ENCODE measurements at places on chromosomes 16 and 17.

- no peak for DNase-seq
Measured at GRCh38 chr16:47829850-47830600, 325.8 kb downstream of the ABCC12 start.

DNA sequence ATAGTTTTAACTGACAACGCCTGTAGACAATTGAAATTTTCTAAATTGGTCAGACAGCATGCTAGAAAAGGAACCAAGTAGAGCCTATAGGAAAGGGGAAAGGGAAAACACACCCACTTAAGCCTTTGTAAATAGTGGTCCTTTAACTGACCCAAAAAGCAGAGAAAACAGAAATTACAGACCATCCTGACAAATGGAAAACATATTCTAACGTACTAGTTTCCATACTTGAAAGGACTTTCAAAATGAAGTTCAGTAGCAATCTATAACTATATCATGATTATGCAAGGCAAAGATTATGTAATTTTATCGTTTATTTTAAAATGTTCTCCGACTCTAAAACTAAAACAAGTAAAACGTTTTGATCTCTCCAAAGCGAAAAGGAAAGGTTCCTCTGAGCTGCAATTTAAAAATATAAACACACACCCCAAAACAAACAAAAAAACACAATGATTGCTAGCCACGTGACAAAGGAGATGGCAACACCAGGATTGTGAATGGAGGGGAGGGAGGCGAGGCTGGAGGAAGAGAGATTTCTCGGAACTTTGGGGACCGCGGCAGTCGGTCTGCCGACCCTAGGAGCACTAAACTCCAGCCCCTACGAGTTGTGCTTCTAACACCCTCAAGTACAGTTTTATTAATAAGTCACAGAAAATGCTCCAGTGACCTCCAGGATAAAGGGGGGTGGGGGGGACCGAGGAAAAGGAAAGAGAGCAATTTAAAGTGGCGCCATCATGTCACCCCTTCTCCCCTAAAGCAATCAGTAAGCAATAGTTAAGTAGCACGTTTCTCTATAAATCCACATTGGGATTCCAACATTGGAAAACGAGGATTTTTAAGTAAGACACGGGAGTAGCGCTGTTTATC, 1.7 kb downstream of the KANSL1 start:
- DNase-seq, result no peak

- DNase-seq, result no peak
Measured at GRCh38 chr17:15278380-15278779, 13.3 kb upstream of the PMP22 start.

DNA sequence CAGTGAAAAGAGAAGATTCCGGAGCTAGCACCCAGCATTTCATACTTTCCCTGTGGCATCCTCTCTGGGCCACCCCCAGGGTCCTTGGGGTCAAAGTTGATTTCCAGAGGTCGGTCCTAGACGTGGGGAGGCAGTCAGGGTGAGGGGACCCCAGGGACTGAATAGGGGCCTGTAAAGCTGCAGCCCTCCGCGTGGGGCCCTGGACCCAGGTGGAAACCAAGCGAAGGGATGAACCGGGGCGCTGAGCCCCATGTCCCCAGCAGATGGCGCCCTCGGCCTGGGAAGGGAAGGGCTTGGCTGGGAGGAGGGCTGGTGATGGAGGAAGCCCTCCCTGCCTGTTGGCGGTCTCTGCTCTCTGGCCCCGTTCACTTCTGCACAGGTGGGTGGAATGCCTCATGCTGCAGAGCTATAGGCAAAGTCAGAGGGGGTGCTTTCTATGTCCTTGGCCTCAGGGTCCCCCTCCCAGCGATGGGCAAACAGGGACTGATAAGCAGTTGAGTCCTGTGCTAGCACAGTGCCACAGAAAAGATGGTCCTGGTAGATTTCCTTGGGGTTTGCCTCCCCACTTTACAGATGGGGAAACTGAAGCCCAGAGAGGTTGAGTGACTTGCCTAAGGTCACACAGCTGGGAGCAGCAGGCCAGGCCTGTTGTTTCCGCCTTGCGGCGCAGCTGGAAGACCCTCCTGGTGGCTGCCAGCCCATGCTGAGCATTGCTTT, 163.4 kb upstream of the CIBAR2 start:
- DNase-seq, result no peak

- DNase-seq, result no peak
Measured at GRCh38 chr17:44220213-44221083, 973 bp upstream of the UBTF start.

- no peak for DNase-seq
Measured at GRCh38 chr17:79855331-79856124, 16.3 kb upstream of the CBX4 start.

- DNase-seq, result no peak
Measured at GRCh38 chr17:80063830-80064585, 27.6 kb downstream of the CCDC40 start.

DNA sequence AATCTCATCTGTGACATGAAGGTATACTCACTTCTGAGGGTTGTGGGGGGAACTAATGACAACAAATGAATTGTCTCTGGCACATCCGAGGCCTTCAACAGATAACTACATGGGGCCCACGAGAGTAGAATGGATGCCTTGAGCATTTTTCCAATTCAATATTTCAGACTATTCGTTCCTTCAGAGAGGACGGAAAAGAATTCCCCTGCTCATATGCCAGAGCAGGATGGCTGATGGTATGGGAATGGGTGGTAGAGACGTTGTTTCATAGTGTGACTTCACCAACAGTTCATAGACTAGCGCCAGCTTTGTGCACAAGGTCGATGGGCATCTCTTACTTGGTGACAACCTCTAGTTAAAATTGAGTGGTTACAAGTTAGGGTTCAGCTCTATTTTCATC, 61.3 kb downstream of the HLF start:
- DNase-seq, result no peak

DNA sequence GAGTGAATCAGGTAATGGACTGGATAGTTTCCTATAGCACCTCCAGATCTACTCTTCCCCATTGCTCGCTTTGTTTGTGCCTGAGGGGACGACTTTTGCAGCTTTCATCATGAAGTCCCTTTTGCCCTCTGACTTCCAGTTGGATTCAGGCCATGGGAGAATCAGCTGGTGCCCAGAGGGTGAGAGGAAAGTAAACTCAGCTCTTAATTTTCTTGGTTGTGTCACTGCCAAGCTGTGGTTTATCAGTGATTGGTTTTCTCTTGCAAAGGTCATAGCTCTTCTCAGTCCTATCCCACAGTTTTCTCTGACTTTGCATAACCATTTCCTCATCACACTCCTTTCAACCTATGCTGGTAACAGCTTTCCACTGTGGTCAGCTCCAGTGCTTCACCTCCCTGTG, 200.1 kb downstream of the KCNJ2 start:
- DNase-seq, result no peak

DNA sequence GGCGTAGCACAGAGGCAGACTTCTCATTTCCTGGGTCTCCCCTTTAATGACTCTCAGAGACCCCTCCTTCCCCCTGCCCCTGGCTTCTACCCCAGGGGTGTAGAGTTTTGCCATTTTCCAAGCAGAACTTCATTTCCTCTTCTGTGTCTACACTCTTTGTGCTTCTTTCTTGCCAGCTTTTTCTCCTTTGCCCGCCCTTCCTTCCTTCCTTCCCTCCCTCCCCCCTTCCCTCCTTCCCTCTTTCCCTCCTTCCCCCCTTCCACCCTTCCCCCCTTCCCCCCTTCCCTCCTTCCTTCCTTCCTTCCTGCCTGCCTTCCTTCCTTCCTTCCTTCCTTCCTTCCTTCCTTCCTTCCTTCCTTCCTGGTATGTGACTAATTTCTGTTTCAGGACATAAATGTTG, 47.0 kb downstream of the MAPT start:
- DNase-seq, result no peak

DNA sequence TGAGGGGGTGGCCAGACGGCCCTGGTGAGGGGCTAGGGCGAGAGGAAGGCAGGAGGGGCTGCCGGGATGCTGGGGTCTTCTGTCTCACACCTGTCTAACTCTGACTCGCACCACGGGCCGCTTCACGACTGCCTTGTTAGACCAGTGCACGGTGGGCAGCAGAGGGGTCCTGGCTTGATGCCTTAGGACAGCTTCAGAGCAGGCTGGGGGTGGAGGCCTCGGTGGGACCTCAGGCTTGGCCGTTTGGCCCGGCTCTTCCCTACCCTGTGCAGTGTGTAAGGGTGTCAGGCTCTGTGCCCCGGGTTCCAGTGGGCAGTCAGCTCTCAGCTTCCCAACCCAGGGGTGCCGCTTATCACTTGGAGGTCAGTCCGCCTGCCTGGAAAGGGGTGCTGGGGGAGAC, 100.7 kb downstream of the OR1D5 start:
- no peak for DNase-seq

DNA sequence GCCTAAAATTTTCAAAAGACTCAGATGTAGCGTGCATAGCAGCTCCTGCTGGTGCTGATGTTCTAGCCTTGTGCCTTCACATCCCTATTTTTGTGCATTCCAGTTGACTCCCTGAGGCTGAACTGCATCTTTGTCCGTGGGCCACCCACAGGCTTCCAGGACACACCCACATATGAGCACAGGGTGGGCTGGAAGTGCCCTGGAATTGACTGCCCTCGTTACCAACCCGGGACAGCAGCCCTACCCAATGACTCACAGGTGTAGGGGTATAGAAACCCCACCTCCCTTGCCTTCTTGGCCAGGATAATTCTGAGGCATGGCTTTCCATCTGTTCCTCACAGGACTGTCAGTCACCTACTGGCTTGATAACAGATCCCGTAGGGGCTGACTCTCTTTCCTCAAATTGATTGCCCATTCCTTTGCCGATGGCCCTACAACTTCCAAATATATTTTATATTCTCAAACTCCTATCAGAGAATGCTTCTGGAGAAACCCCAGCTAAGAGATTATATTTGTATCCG, 65.9 kb upstream of the CDH13 start:
- no peak for DNase-seq

DNA sequence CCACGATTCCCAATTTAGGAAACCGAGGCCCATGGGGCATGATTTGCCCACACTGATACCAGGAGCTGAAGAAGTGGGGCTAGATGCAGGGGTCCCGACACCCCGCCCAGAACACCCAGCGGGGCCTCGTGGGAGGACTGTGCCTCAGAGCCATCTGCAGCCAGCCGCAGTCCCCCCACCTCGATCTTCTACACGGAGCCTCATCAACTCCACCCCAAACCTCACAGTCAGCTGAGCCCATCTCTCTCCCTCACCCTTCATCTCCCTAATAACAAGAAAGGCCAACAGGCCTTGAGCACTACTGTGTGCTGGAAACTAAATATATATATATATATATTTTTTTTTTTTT, 4.2 kb downstream of the ITGAE start:
- DNase-seq, result no peak

- DNase-seq, result no peak
Measured at GRCh38 chr17:31609996-31610910, 218.8 kb downstream of the RAB11FIP4 start.

GRCh38 chr16:30934827-30935557, 11.6 kb downstream of the FBXL19 start:
- DNase-seq, result no peak

- DNase-seq, result no peak
Measured at GRCh38 chr16:9703731-9704130, 478.5 kb downstream of the GRIN2A start.

DNA sequence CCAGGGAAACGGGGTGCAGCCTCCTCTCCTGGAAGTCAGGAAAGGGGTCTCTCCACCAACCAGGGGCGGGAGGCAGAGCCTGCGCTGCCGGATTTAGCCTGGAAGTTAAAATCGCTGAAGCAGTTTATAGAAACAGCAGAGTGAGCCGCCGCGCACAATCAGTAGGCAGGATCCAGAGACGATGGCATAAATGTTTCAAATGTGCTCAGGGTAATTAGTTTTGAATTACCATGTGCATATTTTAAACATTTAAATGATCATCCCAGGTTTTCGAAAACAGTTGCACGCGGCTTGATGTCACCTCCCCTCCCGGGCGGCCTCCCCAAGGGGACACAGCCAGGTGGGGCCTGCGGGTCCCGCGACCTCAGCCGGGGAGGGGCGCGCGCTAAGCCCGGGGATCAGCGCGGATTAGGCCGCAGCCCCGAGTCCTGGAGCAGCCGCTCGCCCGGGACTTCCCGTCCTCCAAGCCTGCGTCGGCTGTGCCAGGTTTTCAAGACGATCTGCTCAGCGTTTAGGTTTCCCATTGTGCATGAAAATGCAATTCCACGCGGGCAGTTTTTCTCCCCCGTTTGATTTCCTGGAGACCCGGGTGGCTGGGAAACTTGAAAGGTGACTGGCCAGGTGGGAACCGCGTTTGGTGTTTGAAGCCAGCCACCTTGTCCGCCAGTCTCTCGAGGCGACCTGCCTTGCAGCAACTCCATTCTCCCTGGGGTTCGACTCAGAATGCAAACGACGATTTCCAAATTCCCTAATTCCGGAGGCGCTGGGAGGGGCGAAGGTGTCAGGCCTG, 78.3 kb downstream of the RPA1 start:
- no peak for DNase-seq

GRCh38 chr16:68297908-68298307, 12.8 kb downstream of the SLC7A6OS start:
- no peak for DNase-seq

DNA sequence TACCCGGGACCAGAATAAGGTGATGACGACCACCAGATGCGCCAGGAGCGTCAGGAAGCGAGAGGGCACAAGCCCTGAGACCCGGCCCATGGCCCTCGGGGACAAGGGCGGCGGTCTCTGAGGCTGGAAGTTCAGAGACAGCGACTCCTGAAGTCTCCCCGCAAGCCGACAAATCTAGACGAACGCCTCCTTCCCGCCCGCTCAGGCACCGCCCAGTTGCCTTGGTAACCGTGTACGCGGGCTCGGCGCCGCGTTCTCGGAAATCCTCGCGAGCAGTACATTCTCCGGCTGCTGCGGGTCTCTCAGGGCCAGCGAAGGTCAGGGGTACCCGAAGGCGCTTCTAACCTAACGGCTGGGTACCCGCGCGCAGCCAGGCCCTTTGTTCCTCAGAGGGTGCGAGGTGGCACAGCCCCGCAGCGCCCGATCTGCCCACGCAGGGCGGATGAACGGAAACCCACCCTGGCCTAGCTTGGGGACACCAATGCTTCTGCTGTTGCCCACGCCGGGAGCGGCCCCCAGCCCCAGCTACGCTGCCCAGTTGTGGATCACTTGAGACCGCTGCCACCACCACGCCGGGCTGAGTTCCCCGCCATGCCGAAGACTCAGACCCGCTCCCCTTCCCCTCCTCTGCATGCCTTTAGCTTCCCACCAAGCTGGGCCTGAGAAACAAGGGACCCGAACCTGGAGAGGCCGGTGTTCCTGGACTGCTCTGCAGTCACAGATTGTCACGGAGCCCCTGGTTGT, at the start of gene TMEM107:
TMEM107 (minus strand) TSS at position 184 of the 744 bp plus-strand sequence; CDS start at position 90, 94 bp downstream.
- DNase-seq, result peak; percentile 32

DNA sequence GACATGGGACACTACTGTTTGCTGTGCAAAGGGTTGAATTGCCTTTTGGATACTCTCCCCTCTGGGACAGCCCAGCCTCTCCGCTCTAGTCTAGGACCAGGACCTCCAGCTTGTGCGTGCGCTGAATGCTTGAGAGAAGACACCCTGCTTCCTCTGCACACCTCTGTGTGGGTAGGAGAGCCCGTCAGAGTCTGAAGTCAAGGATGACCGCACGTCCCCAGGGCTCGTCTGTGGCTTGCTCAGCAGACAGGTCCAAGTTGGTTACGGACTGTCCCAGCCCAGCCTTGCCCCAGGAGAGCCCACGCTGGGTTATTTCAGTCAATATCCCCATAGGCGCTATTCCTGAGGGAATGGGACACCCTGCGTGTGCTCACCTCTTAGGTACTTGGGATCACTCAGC, 3.7 kb downstream of the C16orf89 start:
- DNase-seq, result no peak
